ENCODE measurements at places on chromosomes 13 and 19.

DNA sequence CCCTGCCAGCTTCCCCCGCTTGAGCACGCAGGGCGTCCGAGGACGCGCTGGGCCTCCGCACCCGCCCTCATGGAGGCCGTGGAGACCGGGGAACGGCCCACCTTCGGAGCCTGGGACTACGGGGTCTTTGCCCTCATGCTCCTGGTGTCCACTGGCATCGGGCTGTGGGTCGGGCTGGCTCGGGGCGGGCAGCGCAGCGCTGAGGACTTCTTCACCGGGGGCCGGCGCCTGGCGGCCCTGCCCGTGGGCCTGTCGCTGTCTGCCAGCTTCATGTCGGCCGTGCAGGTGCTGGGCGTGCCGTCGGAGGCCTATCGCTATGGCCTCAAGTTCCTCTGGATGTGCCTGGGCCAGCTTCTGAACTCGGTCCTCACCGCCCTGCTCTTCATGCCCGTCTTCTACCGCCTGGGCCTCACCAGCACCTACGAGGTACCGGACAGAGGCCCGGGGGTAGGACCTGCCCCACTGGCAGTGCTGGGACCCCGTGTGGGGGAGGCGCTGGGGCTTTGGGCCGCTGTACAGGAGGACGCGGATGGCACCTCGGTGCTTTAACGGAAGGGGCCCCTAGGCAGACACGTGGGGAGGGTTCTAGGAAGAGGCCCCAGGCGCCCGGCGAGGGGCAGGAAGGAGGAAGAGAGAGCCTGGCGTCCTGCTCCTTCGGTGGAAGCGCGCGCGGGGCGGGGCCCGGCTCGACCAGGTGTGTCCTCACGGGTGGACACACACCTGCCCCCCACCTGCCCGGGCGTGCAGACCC lies 681 bp downstream of the SLC5A5 start:
- DNase-seq = no peak

GRCh38 chr19:58401840-58402421 lies 6.5 kb downstream of the RNF225 start:
- no peak for DNase-seq

DNA sequence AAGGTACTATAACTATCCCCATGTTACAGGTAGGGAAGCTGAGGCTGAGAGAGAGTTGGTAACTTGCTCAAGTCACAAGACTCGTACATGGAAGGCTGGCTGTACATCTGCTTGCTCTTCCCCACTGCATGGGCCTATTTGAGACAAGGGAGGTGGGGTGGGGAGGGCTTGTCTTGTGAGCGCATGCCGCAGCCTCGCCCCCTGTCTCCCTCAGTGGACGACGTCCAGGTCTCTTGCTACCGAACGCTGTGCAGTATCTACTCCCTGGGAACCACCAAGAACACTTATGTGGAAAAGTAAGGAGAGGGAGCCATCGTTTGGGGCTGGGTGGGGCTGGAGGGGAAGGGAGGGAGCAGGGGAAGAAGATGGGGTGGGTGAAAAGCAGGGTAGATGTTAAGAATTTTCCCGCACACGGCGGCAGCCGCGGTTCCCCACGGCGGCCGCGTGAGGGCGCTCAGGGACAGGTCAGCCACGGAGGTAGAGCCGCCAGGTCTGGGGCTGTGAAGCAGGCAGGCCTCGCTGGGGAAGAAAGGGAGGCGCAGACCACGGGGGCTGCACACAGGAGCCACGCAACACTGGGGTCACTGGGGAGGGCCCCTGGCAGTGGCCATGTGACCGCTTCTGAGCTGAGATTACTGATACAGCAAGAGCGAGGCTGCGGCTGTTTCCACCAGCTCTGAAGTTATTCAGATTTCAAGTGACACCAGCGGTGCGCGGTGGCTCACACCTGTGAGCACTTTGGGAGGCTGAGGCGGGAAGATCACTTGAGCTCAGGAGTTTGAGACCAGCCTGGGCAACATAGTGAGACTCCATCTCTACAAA lies 81.5 kb downstream of the RYR1 start:
- no peak for DNase-seq

DNA sequence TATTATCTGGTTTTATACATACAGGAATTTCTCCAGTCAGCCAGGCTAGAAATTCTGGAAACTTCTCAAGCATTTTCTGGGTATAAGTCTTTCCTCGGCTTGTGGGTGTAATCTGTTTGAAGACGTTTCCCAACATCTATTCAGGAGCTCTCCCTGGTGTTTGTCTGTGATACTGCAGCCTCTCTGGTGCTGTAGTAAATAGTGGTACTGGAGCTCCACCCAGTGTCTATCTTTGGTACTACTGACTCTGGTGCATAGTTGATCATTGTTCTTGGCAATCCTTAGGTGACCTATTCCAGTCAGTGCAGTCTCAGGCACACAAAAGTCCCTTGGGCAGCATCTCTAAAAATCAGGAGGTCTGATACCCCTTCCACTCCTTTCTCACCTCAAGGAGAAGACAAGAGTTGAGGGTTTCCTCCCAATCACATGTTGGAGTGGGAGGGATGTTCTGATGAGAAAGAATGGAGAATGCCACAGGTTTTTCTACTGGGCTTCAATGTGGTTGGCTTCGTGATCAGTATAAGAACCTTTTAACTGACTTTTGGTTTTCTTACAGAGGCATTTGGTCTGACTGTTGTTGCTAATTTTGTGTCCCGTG lies 115.5 kb downstream of the CYSLTR2 start:
- DNase-seq = peak; percentile 36

GRCh38 chr19:55693336-55693974 lies 18.4 kb downstream of the EPN1 start:
- peak; percentile 39 for DNase-seq

DNA sequence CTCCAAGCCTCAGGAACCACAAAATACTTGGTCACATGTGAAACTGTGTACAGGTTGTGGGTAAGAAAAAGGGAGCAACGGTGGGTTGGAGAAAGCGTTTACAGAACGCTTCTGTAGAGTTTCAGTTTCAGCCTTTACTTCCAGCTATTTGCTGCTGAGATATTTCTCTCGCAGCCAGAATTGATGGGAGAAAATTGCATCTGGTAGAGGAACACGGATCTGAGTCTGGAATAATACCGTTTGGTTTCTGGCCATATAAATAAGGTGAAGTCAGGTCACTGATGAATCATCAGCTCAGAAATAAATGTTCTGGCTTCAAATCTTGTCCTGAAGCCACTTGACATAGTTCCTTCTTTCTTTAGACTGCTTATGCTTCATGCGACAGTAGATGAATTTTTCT lies 20.3 kb upstream of the RFC3 start:
- DNase-seq = no peak

DNA sequence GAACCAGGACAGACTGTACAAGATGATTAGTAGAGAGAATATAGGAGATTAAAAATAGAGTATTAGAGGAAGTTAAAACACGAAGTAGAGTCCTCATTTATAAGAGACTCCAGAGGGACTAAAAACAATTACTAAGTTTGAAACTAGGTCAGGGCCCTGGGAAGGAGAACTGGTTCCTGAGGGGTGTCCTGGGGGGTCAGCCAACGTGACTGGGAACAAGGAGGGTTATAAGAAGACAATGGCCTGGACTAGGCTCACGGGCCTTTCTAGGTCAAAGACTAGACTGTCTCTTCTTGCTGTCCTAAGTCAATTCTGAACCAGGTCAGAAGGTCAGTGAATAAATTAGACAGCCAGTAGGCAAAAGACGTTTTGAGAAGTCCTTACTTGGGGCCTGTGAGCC lies 165.3 kb downstream of the IER2 start:
- DNase-seq = no peak

DNA sequence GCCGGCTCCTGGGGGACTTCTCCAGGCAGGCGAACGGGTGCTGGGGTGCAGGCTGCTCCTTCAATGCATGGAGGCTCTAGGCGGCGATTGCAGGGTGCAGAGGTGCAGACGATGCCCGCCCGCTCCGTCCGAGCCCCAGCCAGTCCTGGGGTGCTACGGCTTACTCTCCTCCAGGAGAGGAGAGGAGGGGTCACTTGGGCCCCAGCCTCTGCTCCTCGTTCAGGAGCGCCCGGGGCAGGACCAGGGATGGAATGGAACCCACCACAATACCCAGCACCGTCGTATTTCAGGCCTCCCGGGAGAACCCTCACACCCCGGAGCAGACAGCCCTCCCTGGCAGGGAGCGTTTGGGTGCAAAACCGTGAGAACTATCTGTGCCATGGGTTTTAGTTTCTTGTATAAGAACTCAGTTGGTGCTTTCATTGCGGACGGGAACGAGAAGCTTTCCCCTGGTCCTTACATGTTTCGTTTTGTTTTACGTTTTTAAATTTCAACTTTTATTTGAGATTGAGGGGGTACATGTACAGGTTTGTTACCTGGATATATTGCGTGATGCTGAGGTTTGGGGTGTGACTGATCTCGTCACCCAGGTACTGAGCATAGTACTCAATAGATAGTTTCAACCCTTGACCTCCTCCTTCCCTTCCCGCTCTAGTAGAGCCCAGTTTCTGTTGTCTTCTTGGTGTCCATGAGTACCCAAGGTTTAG lies 46.8 kb downstream of the ARHGEF18 start:
- no peak for DNase-seq

- DNase-seq = no peak
Measured at GRCh38 chr13:110640591-110641029, 25.3 kb downstream of the NAXD start.

- DNase-seq = no peak
Measured at GRCh38 chr19:1235625-1236538, 1.9 kb downstream of the CBARP start.

DNA sequence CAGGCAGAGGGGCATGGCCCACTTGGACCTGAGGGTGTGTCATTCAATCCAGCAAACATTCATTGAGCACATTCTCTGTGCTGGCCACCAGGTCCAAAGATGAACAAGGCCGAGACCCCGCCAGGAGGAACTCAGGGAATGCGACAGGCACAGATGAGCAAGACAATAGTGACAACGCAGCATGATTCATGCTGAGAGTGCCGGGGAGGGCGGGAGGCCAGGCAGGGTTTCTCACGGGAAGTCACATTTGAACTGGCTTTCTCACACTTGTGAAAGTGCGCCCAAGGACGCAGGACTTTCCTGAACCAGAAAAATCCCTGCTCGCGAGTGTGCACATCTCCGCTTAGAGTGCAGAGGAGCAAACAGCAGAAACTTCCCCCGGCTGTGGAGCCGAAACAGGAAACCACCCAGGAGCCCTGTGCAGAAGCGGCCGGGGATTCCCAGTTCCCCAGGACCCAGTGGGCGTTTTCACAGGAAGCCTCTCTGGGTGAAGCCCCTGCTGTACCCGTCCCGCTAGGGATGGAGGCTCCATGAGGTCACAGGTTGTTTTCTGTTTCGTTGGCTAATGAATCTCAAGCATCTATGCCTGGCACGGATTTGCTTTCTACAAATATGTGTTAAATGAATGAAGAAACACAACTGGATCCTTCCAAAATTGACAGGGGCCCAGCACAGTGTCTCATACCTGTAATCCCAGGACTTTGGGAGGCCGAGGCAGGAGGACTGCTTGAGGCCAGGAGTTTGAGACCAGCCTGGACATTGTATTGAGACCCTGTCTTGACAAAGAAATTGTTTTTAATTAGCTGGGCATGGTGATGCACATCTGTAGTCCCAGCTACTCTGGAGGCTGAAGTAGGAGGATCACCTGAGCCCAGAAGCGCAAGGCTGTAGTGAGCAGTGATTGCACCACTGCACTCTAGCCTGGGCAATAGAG lies 68.4 kb upstream of the TM9SF2 start:
- DNase-seq = no peak

DNA sequence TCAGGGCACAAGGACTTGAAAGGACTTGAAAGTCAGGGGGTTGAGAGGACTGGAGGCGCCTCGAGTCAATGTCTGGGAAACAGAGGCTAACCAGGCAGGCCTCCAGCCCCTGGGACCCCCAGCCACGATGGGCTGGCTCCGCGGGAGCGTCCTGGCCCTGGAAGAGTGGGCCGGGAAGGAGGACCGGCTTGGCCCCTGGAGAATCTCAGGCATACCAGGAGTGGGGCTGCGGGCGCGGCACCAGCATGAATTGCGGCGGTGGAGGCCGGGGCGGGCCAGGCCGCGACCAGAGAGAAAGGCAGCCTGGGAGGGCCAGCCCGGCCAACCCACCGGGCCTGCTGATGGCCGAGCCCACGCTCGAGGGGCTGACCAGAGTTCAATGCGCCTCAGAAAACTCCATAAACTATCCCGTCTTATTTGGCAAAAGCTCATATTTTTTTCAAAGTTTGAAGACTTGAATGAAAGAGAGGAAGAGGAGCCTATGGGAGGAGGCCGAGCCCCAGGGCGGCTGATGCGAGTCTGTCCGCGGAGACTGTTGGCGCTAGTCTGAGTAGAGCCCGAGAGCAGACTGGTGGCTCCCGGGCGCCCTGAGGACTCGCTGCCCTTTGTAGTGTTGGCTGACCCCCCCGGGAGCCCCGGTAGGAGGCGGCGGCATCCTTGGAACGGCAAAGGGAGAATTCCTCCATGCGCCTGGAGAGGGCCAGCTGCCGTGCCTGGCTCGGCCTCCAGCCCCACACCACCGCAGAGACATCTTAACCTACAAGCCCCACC lies 68.0 kb downstream of the MLLT1 start:
- no peak for DNase-seq

DNA sequence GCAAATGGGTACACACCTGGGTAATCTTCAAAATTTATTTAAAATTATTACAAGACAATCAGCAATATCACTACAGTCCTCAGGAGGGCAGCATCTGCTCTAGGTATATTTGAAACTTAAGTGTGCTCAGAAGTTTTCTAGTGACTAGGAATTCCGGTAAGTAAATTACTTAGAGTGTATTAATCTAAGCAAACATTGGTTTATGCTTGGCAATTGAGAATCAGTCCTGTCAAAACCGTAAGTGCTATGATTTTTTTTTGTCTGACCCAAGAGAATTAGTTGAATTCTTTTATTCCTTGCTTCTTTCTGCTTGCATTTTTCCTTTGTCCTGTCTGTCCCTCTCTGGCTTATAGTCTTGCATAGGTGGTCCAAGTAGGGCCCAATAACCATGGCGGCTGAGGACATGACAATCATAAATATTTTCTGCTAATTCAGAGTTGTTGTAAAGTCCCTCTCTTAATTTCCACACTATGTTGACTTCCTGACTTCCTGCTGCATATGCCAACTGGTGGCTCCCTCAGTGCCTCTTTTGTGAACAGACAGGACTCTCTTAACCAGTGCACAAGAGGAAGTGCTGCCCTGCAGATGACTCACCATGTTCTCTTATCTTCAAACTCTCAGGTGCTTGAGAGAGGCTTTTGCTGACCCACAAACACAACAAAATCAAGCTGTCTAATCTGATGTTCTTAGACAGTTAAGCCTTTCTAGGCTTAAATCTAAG lies 82.2 kb downstream of the SLAIN1 start:
- peak; percentile 63 for DNase-seq

DNA sequence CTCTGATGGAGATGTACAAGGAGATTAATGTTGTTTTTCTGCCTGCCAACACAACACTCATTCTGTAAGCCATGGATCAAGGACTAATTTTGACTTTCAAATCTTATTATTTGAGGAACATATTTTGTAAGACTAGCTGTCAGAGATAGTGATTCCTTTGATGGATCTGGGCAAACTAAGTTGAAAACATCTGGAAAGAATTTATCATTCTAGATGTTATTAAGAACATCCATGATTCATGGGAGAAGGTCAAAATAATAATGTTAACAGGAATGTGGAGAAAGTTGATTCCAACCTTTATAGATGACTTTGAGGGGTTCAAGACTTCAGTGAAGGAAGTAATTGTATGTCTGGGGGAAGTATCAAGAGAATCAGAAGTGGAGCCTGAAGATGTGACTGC lies 196.8 kb downstream of the POSTN start:
- DNase-seq = no peak

GRCh38 chr13:33606692-33607091 lies 211.3 kb upstream of the RFC3 start:
- peak; percentile 16 for DNase-seq

- DNase-seq = no peak
Measured at GRCh38 chr13:79767126-79767525, 286.2 kb downstream of the NDFIP2 start.

- DNase-seq = no peak
Measured at GRCh38 chr19:19571071-19571786, 33.2 kb downstream of the CILP2 start.

GRCh38 chr13:65722506-65722905 lies 1507.6 kb downstream of the PCDH9 start:
- DNase-seq = no peak
